CD4-positive, alpha-beta T cell treated with Interleukin-21 for 1 hour (primary cell): ENCODE measurements at places on chromosomes 4 and X.

GRCh38 chrX:130174937-130175336, 3.2 kb downstream of the RAB33A start:
- DNase-seq, result no peak

DNA sequence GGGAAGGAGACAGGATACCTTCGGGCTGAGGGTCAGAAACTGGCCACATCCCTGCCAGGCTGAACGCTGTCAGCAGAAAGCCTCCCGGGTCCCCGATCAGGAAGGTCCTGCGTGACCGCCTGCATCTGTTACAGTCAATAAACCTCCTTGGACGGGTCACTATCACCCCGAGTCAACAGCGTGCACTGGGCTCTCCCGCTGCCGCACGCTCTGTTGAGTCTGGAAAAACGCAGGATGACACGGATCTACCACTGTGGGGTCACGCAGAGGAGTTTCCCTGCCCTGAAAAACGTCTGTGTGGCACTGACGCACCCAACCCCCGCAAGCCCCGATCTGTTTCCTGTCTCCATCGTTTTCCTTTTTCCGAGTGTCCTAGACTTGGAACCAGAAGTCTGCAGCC, 12.1 kb downstream of the PPP2R3B start:
- DNase-seq, result no peak

DNA sequence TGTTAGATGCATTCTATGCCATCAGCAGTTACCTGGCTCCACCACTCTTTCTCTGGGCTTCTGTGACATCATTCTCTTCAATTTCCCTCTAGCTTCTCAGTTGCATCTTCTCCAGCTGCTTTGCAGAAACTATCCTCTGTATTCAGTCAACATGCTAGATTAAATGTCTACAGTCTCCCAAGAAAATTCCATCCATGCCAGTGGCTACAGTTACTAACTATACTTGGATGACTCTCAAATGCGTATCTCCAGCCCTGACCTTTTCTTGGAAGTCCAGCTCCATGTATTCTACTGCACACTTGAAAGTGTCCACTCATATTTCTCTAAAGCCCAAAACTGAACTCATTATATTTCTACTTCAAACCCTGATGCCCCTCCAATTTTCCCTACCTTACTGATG, 232.3 kb upstream of the TENM3 start:
- no peak for DNase-seq

- DNase-seq, result no peak
Measured at GRCh38 chrX:25356456-25356855, 340.7 kb upstream of the ARX start.

GRCh38 chr4:169184686-169185085, 86.1 kb downstream of the SH3RF1 start:
- DNase-seq, result no peak

- peak; percentile 38 for DNase-seq
Measured at GRCh38 chr4:147984065-147984777, 252.3 kb downstream of the ARHGAP10 start.

GRCh38 chrX:17656035-17656418, 81.3 kb upstream of the SCML1 start:
- DNase-seq, result no peak

GRCh38 chr4:70187216-70187615, 8.3 kb upstream of the ODAM start:
- no peak for DNase-seq

- no peak for DNase-seq
Measured at GRCh38 chr4:25377572-25378436, 741 bp downstream of the ANAPC4 start.

DNA sequence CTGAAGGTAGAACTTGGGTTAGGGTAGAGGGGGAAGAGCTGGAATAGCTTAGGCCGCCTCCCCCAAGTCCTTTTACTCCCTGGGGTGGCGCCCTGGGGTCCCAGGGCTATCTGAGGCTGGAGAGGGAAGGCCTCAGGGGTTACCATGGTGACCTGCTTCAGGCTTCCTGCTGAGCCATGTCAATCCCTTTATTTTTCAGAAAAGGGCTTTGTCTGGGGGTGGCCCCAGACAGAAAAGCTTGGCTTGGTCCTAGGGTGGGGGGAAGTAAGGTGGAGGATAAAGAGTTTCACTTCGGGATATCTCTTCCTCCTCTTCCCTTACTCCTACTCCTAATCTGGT, 6.3 kb downstream of the EFNB1 start:
- DNase-seq, result no peak

GRCh38 chr4:8252301-8253173, 17.0 kb upstream of the HTRA3 start:
- no peak for DNase-seq

- no peak for DNase-seq
Measured at GRCh38 chr4:7658341-7659204, 223.8 kb upstream of the PSAPL1 start.
